Fibroblast of skin of abdomen (primary cell): ENCODE measurements at places on chromosomes 4 and X.
A peak's percentile ranks its signal among the peaks of the same experiment; 100 is the strongest.

DNA sequence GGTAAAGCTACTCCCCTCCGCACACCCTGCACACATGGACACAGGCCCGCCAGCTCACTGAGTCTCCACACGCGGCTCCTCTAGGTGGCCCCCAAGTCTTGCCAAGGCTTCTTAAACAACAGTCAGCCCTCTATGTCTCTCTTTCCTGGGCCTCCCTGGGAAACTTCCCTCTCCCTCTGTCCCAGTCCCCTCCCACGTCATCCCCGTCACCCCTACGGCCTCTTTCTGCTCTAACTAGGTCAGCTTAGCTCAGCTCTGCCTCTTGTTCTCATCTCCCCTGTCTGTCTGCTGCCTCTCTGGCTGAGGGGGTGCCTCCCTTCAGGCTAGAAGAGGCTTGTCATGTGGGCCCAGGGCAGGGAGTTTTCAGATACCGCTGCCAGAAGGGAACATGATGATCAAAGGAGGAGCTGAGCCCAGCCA lies 38.8 kb downstream of the SEPTIN6 start:
- peak; percentile 54 for DNase-seq

DNA sequence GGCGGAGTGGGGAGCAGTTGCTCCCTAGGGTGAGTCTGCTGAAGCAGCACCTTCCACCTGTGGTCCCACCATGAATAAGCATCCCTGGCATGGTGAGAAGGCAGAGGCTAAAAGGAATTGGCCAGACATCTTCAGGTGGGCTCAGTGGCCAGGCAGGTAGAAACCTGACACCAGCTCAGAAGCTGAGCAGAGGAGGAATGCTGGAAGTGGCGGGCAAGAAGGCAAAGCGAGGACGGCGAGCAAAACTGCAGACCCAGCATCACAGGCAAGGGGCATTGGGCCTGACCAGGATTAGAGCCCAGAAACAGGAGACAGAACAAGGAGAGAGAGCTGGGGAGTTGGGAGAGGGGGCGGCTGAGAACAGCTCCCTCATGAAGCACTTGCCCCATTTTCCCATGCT lies 25.3 kb downstream of the TSC22D3 start:
- DNase-seq = no peak

DNA sequence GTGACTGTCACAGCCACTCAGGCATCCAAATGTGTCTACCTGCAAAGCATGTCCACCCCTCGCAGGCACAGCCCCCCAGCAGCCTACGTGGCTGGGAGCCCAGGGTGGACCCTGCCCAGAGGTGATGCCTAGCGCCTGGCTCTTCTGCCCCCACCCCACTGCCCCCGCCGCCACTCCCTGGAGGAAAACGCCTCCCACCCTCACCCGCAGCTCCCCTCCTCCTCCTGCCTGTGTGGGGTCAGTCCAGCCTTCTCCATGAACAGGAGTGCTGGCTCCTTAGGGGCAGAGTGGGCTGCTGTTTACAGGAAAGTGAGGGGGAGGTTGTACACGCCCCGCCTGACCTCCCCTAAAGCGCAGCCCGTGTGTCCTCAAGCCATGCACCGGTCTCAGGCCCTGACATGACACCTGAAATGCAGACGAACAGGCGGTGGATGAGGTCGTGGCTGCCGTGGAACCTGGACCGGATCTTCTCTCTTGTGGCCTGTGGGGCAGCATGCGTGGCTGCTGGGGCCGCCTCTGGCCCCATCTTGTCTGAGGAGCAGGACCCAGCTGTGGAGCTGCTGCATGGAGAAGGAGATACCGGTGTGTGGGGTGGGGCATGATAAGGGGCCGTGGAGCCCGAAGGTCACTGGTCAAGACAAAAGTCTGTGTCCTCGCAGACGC lies 11.9 kb upstream of the MXD4 start:
- no peak for DNase-seq

- DNase-seq = no peak
These were observed 79.7 kb upstream of the USP9X start for GRCh38 chrX:41005445-41005992.

GRCh38 chrX:118603981-118604380 lies 108.4 kb downstream of the DOCK11 start:
- DNase-seq = peak; percentile 56
